Lung (tissue), 17 donors: ENCODE measurements at places on chromosomes 16 and 17.

DNA sequence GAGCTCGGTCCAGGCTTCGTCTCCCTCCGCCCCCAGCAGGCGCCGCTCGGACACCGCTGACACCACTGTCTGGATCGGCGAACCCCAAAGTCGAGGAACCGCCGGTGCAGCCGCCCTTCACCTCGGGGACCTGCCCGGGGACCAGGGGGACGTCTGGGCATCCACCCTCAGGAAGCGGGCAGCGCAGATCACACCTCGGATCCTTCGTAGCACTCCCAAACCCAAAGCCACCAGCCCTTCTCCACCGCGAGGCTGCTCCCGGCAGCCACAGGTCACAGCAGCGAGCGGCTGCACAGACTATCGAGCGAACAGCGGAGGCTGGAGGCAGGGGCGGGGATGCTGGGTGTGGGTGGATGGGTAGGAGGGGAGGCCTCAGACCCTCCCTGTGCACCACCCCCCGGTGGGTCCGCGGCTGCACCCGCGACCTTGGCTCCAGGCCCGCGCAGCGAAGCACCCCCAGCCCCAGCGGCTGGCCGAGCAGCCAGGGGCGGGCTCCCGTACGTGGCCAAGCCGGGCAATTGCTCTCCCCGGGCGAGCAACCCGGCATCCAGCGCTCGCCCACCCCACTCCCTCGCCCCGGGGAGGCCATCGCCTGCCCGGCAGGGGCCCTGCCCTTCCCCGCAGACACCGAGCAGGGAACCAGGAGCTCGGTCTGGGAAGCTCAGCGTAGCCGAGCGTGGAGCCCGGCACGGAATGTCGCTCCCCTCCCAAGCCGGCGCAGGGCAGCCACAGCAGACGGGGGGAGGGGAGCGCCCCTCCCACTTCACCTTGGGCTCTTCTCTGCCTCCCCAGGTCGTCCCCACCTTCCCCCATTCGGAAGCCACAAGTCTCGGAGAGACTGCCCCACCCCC, 1.0 kb downstream of the SDK2 start:
- DNase-seq, result peak; percentile 56

GRCh38 chr16:74309789-74310781, 13.5 kb downstream of the PSMD7 start:
- peak; percentile 72 for DNase-seq

DNA sequence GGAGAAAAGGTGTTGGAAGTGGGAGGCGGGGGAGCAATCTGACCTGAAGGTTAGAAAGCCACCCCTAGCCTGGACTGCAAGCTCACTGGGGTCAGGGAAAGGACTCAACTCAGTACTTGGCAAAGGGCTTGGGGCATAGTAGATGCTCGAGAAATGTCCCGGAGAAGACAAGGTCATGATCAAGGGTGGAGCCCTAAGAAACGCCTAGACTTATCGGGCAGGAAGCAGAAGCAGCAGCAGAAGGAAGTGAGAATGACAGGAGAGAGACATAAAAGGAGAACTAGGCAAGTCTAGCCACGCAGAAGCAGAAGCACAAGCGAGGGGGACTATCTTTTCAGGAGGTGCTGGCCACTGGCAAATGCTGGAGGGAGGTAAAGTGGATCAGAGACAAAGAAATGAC, 10.2 kb downstream of the COTL1 start:
- no peak for DNase-seq

GRCh38 chr17:31061678-31062077, 33.1 kb upstream of the NF1 start:
- no peak for DNase-seq

GRCh38 chr16:19166500-19166899, 1.5 kb upstream of the SYT17 start:
- DNase-seq, result no peak
